Activated naive CD8-positive, alpha-beta T cell treated with anti-CD3 and anti-CD28 coated beads, Interleukin-2, amount 10 ng/mL, durations not matched to agents 7 days and 5 days (primary cell): ENCODE measurements at places on chromosomes 2 and 18. TPM values are rescaled to one million over a fixed set of nuclear protein-coding genes. Genes with fewer than 3 reads are reported as not detected.

Gene MC2R
- total RNA-seq, result not detected

Gene DQX1
- total RNA-seq, result 0.20 TPM

Gene GNLY
- total RNA-seq, result 27.5 TPM

Gene EMX1
- not detected for total RNA-seq

Gene TUBA3E
- total RNA-seq, result not detected

Gene ZNF514
- 22.7 TPM for total RNA-seq

Gene CKAP2L
- total RNA-seq, result 38.9 TPM

Gene ZBTB7C
- total RNA-seq, result not detected

Gene TUBB8B
- total RNA-seq, result not detected

Gene ABCA12
- total RNA-seq, result not detected

Gene GAL3ST2
- total RNA-seq, result 0.22 TPM

Gene IL37
- total RNA-seq, result not detected

DNA sequence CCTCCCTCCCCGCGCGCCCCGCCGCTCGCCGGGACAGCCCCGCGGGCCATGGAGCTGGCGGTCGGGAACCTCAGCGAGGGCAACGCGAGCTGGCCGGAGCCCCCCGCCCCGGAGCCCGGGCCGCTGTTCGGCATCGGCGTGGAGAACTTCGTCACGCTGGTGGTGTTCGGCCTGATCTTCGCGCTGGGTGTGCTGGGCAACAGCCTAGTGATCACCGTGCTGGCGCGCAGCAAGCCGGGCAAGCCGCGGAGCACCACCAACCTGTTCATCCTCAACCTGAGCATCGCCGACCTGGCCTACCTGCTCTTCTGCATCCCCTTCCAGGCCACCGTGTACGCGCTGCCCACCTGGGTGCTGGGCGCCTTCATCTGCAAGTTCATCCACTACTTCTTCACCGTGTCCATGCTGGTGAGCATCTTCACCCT is 865 bp downstream of the GALR1 start:
- DNase-seq, result peak; percentile 34

- no peak for DNase-seq
Measured at GRCh38 chr2:71261534-71261933, 34.6 kb upstream of the PAIP2B start.

DNA sequence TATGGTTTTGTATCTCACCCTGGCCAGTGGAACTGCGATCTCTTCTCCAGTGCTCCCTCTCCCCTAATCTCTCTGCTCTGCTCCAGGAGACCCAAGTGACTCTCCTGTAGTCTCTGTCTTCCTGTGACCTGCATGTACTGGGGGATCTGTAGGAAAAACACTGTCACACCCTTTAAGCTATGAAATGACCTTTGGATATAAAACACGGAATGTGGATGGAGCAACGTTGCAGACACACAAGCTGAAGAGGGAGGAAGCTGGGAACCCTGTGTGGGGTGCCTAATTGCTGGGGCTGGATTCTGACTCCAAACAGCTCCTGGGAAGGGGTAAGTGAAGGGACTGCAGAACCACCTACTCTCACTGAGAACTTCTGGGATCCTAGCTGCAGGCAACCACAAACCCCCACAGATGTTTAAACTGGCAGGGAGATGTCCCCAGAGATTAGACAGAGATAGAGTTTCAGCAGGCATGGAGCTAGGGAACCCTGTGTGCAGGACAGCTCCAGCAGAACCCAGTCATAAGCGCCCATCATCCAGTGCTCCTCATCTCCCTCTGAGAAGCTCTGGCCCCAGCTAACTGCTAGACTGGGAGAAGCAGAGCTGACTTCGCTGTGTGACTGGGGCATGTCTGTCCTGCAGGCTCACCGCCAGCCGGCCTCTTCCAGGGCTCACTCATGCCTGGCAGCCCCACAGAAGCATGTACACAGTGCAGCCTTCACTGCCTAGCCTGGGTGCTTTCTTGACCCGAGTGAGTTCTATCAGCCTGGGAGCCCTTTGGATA is 482.7 kb upstream of the SETBP1 start:
- DNase-seq, result no peak

- DNase-seq, result no peak
Measured at GRCh38 chr2:25430556-25430955, 88.8 kb upstream of the DNMT3A start.

DNA sequence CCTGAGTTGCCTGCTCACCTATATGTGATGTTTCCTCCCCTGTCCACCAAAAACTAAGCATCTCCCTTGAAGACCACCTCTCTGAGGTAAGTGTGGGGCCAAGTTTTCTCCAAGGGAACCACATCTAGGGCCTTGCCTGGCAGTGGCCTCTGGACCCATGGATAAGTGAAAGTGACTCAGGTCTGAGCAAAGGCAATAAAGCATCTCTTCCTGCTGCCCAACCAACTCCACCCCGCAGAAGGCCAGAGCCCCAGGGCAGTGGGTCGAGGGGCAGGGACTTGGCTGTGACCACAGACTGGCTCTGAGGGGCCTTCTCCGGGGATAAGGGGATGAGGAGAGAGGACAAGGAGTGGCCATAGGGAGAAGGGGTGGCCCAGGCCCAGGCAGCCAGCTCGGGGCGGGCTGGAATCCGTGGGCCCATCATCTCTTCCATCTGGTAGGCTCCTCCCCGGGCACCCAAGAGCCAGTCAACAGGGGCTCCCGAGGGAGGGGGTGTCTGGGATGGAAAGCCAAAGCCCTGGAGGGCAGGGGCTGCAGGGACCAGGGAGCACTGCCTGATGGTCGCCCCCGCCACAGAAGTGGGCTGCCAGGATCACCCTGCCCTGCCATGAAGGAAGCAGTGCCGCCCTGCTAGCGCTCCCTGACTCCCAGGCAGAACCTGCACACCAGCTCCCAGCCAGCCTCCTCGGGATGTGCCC is 33.4 kb downstream of the EMX1 start:
- DNase-seq, result no peak

GRCh38 chr2:136051725-136052048 is 66.3 kb upstream of the DARS1 start:
- DNase-seq, result no peak

DNA sequence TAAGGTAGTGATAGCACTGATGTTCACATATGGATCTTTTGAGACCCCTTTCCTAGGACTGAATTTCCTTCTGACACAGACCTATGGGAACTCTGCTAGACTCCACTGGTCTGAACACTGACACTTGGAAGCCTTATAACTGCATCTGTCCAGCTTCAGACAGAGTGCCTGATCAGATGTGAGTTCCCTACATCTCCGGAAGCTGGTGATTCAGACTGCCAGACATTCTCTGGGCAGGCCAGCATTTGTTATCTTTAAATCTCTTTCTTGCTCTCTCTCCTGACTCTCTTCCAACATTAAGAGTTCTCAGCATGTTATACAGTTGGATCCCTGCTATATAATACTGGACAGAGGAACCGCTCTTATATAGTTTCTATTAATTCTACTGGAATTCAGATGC is 408.5 kb downstream of the ZEB2 start:
- DNase-seq, result no peak

DNA sequence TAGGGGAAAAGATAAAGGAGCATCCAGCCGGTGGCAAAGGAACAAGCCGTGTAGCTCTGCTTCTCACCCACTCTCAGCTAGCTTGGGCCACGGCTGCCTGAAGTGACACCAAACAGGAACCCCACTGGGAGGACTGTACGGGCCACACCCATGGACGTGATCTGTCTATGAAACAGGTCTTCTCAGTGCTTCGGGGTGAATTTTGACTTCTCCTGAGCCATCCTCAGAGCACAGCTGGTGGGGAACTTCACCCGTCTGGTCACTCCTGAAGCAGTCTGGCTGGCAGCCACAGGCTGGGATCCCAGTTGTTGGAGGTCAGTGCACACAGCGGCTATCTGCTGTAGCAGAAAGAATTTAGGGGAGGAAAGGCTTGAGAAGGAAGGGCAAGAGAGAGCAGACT is 223.8 kb downstream of the FAM210A start:
- DNase-seq, result no peak

GRCh38 chr2:126413079-126413478 is 242.9 kb upstream of the GYPC start:
- no peak for DNase-seq

DNA sequence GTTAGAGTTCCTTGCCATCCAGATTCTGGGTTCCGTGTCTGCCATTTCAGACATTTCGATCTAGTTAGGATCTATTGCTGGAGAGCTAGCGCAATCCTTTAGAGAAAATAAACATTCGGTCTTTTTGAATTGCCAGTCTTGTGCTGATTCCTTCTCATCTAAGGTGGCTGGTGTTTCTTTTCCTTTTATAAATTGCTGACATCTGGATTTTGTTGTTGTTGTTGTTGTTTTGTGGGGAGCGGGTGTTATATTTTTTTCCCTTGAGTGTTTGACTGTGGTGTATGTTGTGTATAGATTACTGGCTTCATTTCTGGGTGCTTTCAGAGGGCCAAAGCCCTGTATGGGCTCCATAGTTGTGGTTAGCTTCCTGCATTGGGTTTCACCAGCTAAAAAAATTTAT is 128.5 kb upstream of the LRP1B start:
- DNase-seq, result no peak

DNA sequence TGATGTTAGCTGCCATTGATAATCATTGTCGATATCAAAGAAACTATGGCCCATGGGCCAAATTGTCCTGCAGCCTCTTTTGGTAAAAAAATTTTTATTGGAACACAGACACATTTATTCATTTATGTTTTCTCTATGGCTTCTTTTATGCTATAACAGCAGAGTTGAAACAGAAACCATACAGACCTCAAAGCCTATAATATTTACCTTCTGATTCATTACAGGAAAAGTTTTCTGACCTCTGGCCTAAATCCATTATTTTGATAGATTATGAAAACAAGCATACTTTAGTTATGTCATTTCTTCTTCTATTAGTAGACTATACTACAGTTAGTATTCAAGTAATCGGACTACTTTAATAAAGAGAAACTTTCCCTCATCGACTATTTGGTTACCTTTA is 349.7 kb upstream of the GALNT5 start:
- no peak for DNase-seq

DNA sequence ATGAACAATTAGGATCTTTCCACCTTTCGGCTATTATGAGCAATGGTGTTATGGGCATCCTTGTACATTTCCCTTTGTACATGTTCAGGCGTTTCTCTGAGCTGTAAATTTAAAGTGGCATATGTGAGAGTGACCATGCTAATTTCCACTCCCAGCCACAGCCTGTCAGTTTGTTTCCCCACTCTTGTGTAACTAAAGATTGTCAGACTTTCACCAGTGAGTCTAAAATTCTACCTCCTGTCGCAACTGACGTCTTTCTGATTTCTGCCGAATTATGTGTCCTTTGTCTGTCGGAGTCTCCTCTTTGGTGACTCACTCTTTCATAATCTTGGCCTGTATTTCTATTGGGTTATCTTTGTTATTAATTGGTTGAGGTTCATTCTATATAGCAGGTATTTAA is 50.7 kb downstream of the TRAPPC12 start:
- no peak for DNase-seq

DNA sequence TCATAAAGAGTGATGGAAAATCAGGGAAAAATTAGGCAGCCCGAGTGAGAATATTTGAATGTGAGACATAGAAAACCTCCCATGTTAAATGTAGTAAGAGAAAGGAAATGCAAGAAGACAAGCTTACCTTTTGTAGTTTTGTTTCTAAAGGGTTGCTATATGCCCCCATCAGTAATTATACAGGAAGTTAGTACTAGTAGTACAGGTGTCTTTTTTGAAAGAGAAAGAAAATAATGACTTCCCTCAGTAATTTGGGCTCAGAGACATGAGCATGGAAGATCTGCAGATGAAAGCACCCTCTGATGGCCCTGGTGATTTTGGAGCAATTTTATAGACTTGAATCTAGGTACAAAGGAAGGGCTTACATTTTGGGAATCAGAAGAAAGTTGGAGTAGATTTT is 80.8 kb downstream of the RHBDD1 start:
- DNase-seq, result no peak
